ENCODE measurements at places on chromosomes 5 and 9. TPM values are rescaled to one million over a fixed set of nuclear protein-coding genes. Genes with fewer than 3 reads are reported as not detected.

GRCh38 chr9:127311239-127311741, 46.7 kb downstream of the GARNL3 start:
- no peak for DNase-seq

DNA sequence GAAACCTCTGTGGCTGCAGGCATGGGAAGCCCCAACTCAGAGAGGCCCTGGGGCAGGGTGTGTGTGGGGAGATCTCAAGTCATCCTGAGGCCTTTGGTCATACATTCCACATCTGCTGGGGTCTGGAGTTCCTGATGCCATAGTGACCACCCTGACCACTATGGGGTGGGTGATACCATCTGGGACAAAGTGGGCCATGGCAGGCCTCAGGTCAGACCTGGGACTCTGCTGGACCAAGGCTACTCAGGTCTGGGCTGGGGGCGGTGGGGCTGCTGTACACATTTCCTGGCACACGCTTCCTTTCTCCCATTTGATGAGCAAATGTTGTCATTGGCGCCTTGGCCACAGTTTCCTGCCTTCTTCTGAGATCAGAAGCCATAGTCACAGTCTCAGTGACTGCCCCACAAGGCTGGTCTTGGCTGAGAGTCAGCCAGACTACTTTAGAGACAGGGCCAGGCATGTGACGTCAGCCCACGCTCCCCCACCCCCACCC, 15.1 kb upstream of the ACSL6 start:
- peak; percentile 48 for DNase-seq

DNA sequence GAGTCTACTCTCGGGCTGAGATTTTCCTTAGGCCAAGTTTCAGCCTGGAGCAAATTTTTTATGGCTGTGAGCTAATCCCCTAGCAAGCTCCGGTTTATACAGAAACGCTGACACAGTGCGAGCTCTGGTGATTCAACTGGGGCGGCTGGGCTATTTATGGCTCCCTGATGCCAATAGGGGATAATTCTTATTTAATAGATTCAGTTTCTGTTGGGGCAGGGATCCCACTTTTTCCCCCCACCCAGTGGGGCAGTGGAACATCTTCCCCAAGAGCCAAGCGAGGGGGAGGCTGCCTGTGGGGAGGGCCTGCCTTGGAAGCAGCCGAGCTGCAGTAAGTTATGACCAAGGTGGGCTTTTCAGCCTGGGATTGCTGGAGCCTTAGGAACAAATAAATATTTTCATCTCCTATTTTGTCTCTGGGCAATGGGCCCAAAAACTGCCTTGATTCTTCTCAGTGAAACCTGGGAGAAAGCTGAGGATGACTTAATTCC, 129.1 kb downstream of the MACROH2A1 start:
- DNase-seq = no peak

Gene TPPP
- total RNA-seq = 10.8 TPM
